ENCODE measurements at places on chromosomes 12 and 14.

DNA sequence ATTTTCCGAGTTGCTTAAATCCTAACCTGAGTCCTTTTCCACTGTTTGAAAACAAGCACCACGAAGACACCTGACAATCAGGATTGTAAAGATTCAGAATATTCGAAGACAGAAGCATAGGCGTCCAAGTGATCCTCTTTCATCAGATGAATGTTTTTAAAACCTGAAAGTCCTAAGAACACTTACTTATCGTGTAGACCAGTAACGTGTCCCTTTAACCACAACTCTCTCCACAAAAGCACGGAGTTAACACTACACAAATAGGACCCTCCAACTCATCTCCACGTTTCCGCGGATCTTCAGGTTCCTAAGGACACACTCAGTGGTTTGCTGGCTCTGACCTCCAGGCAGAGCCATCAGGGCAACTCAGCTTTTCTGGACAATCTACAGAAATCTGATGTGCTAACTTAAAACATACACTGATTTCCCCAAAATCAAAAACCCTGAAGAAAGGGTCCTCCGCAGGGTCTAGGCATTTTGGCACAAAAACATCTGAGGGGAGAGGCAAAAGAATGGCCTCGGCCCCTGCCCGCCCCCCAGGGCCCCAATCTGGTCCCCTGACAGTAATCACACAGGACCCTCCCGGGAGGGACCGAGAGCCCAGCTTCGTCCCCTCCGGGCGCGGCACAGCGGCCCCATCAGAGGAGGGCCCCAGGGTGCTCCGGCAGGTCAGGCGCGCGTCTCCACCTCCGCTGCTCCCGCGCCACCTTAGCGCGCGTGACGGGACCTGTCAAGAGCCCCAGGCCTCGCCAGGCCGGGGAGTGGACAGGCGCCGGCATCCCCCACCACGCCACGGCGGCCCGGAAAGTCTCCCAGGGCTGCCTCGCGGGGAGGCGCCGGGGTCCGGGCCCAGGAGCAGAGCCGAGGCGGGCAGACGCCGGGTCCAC, 925 bp downstream of the DICER1 start:
- peak; percentile 16 for DNase-seq

DNA sequence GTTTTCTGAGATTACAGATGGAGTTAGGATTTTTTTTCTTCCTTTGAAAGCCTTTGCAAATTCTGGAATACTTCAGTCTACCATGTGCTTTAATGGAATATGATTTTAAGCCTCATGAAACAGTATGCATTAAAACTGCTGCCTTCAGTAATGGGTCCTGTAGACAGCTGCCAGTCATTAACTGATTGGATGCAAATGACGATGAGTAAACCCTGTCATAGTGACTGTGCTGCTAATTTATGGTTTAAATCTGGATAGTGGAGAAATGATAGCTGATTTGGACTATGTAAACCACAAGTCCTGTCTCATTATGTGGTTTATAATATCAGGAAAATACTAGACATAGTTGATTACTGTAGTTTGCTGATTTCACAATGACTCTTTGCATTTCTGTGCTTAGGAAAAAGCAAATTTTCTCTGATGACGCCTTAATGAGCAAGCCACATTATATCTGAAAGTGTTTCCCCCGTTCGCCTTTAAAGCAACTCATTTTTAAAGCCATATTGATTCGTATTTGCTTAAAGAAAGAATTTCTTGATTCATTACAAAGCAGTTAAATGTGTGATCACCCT, 217.6 kb downstream of the TMTC2 start:
- DNase-seq, result no peak

GRCh38 chr12:52256584-52256935, 17.9 kb upstream of the KRT86 start:
- no peak for DNase-seq

DNA sequence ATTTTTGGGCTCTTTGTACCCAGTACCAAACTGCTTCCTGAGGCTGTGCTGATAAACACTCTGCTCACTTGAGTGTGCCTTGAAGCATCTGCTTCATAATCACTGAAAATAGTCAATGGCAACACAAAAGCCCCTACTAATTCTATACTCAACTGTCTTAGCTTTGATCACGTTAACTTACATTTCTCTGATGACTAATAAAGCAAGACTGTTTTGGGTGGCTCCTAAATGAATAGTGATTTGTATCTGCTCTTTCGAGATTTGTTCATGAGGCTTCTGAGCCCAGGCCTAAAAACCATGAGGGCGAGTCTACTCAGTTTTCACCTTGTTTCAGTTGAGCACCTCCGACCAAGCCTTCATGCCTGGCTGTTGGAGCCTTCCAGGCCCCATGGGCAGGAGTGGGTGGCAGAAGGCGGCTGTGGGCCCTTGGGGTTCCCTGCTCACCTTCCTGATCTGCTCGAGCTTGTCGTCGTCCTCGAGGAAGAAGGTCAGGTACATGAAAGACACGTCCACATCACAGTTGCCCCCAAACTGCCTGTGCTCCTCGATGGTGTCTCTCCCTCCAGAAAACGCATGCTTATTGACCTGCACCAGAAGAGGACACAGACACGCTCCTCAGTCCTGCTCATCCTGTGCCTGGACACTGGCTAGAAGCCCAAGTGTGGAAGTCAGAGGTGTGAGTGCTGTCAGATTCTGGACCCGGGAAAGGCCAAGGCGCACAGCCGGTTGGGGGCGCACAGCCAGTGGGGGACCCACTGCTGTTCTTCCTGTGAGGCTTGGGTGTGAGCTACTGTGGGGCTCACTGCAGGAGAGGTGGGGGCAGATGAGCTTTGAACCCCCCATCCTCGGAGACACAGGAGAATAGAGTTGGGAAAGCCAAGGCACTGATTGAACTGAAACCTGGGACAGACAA, 13.7 kb downstream of the SLC25A47 start:
- DNase-seq, result no peak

DNA sequence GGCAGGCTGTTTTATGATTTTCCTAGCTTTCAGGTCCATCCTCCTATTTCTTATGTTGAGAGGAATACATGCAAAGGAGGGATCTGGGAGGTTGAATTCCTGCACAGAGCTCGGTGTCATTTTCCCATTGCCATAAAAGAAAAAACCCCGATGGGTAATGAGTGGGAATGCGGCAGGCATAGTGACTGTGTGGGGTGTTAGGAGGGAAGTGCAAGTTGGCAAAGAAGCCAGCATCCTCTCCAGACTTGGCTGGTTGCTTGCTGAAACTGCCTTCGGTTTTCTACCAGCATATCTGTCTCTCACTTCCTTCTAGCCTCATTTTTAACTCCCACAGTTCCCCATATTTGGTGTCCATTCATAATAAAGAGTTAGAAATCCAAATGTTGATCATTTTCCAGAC, 1046.1 kb downstream of the SLC6A15 start:
- DNase-seq, result no peak

- no peak for DNase-seq
These were observed 133.3 kb downstream of the FLRT2 start for GRCh38 chr14:85663256-85663655.

GRCh38 chr14:78764645-78765044, 594.5 kb downstream of the NRXN3 start:
- DNase-seq, result no peak

- DNase-seq, result no peak
These were observed 97.8 kb downstream of the TMEM30B start for GRCh38 chr14:61183196-61183885.

GRCh38 chr12:113007166-113007565, 28.8 kb downstream of the OAS2 start:
- no peak for DNase-seq

DNA sequence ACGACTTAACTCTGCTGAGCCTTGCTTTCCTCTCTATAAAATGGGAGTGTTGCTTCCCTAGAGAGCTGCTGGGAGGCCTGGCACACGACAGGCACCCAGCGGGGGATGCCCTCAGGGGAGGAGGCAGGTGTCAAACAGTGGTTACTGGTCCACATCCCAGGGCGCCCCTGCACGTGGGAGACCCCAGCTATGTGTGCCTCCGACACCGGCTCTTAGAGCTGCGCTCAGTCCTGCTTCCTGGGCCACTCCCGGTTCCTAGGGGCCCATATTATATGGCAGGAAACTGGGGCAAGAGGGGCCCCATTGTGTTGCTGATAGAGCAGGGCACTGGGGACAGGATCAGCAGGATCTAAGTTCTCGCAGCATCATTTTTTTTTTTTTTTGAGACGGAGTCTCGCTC, 47.3 kb downstream of the CHGA start:
- DNase-seq, result no peak

GRCh38 chr12:4820971-4821370, 88.7 kb upstream of the KCNA1 start:
- DNase-seq, result no peak

DNA sequence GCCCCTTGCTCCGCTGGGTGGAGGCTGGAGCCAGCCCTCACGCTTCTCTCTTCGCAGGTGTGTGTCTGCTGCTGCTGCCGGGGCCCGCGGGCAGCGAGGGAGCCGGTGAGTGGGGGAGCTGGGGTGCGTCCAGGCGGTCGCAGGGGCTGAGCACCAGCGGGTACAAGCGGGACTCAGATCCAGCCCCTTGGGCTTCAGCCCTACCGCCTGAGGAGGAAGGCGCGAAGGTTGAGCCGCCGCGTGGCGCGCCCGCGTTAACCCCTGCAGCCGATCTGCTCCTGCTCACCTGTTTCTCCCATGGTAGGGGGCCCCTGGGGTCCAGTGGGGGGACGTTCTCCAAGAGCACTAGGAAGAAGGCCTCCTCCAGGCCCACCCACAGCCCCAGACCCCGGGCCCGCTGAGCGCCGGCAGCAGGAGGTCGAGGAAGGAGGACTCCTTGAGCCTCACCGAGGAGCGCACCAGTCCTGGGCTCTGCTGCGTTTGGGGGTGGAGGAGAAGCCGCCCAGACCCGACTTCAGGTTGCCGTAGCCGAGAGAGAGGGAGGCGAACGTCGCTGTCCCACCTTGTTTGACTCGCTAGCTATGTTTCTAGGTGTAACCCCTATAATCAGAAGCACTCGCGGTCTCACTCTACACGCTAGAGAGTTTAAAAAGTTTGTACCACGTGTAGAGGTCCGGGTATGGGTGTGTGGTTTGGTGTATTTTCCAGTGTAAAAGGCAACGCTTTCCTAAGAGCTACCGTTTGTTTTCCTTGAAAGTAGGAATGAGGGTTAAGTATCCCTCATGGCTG, 834 bp downstream of the COCH start:
- no peak for DNase-seq

- DNase-seq, result no peak
These were observed 93.8 kb downstream of the SLC38A6 start for GRCh38 chr14:61074852-61075251.

DNA sequence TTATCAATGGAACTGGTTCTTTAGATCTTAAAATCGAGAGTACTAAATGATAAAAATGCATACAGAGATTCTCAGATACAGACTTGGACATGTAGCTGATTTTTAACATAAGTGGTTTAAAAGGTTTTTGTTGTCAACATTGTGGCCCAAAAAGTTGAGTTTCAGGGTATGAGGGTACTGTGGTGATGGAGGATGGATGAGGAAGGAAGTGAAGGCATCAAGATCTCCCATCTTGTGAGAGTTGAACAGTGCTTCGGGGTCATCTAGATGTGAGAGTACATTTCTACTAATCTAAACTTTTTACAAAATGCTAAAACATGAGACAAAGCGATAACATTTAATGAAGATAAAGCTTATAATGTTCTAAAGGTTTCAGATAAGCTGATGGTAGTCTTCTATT, 452.6 kb downstream of the PCNX1 start:
- DNase-seq, result no peak

DNA sequence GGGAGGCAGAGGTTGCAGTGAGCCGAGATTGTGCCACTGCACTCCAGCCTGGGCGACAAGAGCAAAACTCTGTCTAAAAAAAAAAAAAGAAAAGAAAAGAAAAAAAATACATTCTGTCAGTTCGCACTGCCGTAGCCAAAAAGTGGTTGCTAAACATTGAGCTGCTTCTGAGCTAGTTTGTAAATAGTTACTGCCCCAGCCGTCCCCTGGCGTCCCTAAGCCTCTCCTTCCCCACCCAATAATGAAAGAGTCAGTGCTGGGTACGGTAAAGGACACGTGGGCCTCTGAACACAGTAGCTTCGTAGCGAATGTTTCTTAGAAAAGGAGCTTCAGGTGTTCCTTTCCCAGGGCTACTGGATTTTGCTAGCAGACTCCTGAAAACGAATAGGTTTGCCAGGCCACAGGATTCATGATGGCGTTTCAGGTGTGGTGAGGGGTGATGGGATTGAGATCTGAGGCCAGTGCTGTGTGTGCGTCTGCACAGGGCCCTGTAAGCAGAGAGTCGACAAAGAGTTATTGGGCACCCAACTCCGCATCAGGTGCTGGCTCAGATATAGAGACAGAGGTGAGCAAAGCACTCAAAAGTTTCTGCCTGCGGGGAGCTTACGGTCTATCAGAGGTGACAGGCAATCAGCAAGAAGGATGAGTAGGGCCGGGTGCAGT, 94.1 kb downstream of the LGMN start:
- no peak for DNase-seq

- DNase-seq, result no peak
These were observed 4.2 kb downstream of the DENND5B start for GRCh38 chr12:31586728-31587127.

- DNase-seq, result no peak
These were observed 156.3 kb upstream of the PDE3A start for GRCh38 chr12:20211981-20212421.

DNA sequence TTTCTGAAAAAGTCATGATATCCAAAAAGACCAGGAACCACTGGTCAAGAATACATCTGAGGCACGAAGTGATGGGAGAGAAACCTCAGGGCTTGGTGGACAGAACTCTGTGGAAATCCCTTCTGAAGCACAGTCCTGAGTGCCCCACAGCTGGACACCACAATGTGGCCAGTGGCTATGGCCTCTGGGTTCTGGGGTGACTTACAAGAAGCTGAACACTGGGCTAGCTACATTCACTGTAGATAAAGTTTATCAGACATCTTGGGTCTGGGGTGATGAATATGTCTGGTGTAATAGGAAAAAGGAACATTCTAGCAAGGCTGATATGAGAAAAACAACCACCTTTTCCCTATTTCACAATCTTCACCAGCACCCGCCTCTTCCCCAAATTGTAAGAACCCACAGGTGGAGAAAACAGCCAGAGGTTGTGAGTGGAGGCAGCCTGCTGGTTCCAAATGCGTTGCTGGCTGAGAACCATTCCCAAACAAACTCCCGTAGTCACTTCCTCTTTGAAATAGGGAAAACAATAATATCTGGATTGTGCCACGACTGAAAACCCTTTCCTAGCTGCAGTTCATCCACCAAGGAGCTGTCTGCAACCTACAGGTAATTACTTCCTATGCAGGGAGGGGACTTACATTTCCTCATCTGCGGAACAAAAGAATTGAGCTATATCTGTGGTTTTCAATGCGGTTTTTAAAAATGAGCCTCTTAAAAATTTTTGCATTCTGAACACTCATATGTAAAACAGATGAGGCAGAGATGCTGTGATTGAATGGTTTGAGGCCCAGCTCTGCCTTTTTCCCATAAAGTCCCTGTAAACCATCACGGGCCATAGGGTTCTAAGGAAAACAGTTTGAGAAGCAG, 193.6 kb downstream of the SLC41A2 start:
- DNase-seq, result no peak

Data from NCI-H187 (cell line).